ENCODE measurements at places on chromosomes 5 and 9.

GRCh38 chr5:99025298-99026045, 96.7 kb upstream of the CHD1 start:
- no peak for DNase-seq

GRCh38 chr9:129227843-129228189, 49.8 kb upstream of the IER5L start:
- DNase-seq = no peak

DNA sequence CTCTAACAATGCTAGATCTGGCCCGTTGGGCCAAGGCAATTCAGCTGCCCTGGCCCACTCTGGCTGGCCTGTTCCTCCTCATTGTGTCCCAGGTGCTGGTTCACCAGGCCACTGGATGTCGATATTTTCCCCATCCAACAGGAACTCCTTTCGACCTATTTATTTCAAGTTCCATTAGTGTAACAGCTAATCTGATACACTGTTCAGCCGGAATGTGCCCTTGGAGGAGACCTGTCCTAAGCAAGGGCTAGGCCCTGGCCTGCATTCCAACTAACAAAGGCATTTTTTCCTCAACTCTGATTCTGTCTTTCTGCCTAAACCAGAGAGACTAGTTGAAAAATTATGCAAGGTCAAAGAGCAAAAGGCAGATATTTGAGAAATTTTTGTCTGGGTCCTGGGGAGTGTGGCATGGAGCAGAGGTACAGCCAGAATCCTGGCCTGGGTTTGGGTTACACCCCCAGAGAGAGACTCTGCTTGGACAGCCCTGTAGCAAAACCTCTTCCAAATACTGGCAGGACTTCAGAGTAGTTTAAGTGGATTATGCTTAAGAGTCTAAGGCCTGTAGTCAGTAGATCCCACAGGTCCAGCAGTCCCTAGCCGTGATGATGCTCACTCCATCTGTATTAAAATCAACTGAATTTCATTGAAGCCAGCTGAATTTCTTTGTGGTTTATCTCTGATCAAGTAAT, 36.1 kb downstream of the MARCHF11 start:
- DNase-seq = no peak

DNA sequence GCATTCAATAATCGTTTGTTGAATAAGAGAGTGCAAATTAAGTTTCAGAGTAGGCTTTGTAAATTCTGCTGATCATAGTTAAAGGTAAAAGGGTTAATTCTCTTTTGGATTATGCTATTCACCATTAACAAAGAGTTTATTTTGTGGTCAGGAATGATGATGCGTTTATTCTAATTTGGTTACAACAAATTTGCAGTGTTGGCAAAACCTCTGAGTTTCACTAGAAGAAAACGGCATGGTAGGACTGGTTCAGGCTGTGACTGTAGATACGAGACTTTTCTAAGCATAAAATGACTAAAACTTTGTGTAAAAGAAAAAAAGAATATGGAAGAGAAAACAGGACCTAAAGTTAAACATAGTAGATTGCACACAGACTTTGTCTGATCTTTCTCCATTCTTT, 234.7 kb downstream of the TLR4 start:
- no peak for DNase-seq

GRCh38 chr5:156774273-156774672, 75.8 kb upstream of the PPP1R2B start:
- DNase-seq = no peak

DNA sequence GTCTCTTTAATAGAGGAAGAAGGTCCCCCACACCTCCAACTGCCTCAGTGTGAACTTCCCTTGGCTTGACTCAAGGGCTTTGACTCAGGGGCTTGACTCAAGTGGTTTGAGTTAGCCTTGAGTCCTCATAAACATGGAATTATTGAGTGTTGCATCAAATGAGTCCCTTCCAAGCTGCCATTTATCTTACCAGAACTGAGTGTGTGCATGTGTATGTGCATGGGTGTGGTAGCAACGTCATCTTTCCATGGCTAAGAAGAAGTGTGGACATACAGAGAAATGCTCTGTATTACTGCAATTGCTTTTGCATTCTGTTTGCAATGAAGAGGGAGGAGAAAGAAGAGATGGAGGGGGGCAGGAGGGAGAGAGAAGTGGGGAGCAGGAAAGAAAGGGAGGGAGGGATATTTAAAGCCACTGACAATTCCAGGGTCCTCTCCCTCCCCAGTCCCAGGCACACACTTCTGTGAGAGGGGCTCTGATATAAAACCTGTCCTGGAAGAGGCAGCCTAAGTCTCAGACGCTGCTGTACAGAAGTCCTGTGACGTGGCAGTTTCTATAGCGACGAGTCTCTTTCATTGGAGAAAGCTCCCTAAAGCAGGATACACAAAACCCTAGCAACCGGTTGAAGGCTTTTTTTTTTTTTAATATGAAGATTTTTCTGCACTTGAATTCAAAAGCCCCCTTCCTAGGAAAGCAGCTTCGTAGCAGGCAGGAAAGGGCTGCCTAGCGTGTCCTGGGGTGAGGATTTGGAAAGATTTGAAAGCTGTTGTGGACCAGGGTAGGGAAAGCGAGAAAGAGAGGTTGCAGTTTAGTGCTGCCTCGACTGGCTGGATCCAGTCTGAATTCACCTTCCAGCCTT, 93.3 kb upstream of the MAP1B start:
- DNase-seq = no peak

GRCh38 chr5:59187857-59188256, 605.0 kb downstream of the RAB3C start:
- DNase-seq = no peak

GRCh38 chr5:158390577-158390976, 531.6 kb upstream of the CLINT1 start:
- no peak for DNase-seq

DNA sequence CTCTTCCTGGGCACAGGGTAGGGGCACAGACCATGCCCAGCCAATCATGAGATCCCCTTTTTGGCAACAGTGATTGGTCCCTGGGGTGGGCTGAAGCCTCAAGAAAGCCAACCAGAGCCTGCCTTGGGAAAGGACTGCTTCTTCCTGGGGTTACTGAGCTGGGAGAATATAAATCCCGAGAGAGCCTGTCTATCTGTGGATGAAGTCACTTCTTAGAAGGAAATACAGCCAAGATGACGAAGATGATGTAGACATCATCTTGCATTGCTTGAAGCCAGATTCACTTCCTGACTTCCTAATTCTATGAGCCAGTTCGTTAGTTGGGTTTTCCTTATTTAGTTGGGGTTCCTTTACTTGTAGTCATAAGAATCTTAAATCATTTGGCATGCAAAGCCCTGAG, 50.1 kb upstream of the PWWP2A start:
- no peak for DNase-seq

DNA sequence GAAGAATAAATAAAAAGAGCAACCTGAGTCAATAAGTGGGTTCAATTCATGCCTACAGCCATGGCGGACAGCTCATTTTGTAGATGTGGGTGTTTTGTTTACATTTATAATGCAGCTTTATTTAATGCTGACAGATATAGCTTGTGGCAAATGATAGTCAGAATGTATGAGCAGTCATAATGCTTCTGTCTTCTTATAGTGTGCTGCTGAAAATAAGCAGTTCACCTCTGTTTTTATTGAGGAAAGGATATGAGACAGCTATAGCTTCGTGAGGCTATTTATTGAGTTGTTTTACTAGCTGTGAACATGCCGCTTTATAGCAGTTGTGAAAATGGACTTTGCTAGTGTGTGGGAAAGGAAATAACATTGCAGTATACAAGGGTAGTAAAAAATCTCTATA, 147.4 kb downstream of the PBX3 start:
- DNase-seq = no peak

- no peak for DNase-seq
These were observed 9.1 kb downstream of the TGFBR1 start for GRCh38 chr9:99114049-99114440.

- DNase-seq = no peak
These were observed 1.5 kb downstream of the NKD2 start for GRCh38 chr5:1010181-1010510.

DNA sequence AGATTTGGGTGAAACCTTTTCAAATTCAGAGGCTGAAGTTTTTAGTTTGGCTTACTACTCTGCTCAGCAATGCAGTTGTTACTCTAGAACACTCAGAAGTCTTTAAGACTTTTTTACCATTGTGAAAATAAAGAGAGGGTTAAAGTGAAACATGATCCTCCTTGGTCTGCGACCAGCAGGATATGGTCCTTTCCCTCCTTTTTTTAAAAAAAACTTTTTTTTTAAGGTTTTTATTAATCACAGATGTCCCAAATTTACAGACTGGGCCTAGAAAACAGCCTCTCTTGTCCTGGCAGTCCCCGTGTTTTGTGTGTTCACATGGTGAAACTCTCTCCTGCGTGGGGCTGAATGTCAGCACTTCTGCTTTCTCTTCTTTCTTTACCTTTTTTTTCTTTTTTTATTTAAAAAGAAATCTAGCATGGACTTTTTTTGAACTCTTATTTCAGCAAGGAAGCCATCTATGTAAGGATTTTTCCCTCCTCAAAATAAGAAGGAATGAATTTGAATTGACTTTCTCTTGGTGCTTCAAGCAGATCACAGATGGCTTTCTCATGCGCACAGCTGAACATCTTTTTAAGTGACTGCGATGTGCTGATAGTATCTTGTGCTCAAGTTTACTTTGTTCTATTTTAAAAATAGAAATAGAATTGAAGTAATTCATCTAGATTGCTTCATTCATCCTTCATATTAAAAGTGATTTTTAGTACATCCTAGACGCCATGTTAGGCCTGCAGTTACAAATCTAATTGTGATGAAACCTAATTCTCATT, 128.7 kb upstream of the OTULINL start:
- no peak for DNase-seq

DNA sequence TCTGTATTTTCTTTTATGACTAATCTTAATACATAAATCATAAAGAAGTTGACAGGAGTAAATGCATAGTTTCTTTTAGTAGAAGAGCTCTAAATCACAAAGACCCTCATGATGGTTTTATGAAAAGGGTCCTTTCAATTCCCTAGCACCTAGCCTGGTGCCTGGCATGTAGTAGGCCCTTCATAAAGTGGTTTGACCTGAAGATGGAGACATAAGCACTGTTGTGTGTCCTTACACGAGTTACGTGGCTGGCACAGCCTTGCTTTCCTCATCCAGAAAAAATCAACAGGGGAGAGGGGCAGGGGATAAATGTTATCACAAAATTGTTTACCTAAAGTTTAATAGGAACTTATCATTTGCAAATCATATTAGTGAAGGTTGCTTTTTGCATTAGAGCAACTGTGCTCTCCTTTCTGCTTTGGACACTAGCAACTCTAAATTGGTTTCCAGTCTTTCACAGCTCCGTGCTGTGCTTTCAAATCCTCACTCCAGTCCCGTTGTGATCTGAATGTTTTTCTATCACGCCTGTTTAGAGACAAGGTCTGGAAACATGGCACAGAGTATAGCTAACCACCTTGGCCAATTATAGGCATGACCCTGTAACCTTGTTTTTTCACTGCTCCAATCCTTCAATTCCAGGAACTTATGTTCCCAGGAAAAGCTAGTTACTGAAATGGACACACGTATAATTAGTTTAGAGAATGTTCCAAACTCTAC, 55.7 kb downstream of the ARL15 start:
- DNase-seq = no peak

DNA sequence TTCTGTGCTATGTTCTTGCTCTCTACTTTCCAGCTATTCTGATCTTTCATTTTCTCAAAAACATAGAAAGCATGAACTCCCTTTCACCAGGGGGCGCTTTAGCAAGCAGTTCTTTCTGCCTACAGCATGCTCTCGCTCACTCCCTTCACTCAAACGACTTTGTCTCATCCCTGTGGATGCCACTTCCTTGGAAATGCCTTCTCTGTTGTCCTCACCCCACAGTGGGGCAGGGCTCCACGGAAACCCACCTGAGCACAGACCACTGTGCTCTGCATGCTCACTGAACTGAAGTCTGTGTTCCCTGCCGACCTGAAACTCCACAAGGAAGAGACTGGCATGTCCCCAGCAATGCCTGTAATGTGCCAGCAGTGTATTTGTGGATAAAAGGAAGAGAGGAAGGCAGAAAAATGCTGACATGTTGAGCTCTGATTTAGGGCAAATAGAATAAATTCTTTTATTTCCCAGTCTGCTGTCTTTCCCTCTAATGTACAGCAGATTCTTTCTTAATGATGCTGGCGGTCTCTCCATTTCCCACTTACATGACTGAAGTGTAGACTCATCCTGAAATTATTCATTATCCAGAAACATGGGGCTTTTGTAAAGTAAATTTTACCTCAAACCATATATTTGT, 4.9 kb upstream of the ROR2 start:
- no peak for DNase-seq

DNA sequence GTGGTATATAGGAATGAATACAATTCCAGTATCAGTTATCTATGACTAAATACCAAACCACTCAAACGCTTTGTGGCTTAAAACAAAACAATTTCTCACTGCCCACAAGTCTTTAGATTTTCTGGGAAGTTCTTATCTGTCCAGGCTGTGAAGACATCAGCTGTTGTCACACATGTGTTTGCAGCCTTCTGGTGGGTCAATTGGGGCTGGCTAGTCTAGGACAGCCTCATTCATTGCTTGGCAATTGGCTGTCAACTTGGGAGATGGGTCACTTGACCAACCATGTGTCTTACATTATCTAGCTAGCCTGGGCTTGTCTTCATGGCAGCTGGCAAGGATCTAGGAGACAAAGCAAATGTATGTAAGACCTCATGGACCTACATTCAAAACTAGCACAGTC, 53.8 kb upstream of the PAPPA start:
- DNase-seq = no peak

DNA sequence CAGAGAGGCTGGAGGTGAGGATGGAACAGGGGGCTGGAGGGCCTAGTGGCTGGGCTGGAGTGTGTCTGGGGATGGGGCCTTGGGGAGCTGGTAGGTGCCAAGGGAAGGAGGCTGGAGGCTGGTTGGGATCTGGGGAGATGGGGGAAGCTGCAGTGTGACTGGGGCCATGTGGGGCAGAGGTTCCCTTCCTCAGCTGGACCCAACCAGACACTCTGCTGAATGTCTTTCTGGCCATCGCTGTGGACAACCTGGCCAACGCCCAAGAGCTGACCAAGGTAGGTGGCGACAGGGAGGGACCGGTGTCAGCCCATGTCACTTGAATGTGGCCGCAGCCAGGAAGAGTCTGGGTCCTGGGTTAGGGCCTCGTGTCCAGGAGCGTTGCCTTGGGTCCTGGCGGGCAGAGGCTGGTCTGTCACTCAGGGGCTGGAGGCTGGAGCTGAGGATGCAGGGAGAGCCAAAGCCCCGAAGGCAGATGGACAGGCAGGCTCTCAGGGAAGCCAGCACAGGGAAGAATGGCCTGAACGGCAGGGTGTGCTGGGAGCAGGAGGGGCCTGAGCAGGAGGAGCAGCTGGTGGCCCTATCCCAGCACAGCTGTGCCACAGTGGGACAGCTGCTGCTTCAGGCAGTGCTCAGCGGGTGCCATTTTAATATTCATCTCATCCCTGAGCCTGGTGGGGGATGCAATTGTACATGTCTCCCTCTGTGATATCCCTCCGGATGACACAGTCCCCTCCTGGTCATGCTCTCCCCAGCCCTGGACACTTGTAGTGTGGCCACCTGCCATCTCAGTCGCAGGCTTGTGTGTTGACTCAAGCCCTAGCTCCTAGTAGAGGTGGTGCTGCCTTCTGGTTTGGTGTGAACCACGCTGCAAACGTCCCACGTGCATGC, 132.5 kb downstream of the CACNA1B start:
- DNase-seq = no peak

- DNase-seq = no peak
These were observed 105.7 kb upstream of the TMEM161B start for GRCh38 chr5:88374391-88374790.
